IMR-90 (cell line): ENCODE measurements at places on chromosomes 5 and 9.
A peak's percentile ranks its signal among the peaks of the same experiment; 100 is the strongest.

DNA sequence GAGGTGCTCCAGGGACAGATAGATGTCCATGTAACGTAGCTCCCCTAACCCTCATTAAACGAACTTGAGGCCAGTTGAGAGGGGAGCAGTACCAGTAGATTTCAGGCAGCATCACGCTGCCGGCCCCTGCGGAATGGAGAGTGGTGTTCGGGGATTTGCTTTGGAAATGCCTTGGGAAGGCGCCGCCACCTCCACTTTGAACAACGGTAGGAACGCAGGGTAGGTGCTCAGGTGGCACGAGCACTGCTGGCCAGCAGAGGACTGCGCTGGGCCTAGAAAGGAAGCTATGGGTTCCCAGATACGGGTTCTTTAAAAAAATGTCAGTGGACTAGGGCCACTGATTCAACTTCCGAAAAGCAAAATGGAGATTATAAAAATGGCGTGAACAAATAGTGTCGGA is 271.8 kb downstream of the FANCC start:
- no peak for DNase-seq

DNA sequence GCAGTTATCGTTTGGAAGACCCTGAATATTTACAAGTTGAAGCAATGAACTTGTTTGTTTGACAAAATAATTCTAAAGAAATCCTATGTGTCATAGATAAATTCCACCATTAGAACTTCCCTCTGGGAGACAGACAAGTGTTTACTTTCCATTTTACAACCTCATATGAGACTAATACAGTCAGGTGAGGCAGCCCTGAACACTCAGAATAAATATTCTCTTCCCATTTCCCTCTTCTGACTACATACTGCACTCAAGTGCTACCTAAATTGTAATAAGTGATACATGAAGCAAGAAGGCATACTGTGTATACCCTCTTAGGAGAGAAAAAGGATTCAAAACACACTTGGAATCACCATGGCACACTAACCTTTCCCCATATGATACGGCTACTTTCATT is 6.8 kb downstream of the RASEF start:
- no peak for DNase-seq

- no peak for DNase-seq
Measured at GRCh38 chr5:20434786-20435185, 446.8 kb upstream of the CDH18 start.

DNA sequence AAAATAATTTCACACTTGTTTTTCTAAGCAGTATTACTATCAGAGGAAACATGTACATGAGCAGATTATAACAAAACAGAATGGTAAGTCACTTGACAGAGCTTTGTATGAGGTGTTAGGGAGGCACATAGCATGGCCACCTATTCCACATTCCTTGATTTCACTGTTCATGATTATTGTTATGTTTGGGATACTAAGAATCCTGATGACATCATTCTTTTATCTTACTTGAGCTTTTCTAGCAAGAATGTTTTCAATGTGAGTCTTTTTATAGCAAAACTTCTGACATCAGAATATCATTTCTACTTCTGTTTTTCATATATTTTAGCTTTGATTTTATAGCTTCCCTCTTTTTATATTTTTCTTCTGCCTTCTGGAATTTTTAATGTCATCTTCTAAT is 208.2 kb downstream of the DMRTA1 start:
- no peak for DNase-seq

DNA sequence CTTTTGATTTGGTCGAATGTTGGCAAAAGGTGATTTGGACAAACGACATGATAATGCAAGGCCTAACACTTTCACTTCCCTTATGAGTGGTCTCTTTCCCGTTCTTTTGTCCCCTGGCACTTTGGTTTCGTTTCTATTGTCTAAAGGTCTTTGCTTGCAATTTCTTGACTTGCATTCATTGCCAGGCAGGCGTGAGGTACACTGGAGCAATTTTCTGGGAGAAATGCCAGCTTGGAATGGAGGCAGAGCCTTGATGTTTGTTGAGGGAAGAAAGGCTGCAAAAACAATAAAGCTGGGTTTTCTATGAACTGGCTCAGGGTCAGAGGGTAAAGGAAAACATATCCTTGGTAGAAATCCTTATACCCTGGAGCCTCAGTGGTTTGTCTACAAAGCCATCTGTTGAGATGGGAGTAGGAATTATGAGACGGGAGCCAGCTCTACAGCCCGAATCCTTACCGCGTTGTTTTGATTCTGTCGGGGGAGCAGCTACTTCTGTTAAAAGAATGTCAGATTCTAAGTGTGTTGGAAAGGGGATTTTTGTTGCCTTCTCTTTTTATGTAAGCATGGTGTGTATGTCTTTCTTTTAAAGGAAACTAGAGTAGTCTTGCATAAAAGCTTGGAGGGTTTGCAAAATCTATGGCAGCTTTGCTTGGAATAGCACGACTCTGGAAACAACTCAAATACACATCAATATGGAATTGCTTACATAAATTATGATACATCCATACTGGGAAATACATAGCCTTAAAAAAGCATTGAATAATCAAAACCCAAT is 158.9 kb downstream of the RMI1 start:
- peak; percentile 12 for DNase-seq

DNA sequence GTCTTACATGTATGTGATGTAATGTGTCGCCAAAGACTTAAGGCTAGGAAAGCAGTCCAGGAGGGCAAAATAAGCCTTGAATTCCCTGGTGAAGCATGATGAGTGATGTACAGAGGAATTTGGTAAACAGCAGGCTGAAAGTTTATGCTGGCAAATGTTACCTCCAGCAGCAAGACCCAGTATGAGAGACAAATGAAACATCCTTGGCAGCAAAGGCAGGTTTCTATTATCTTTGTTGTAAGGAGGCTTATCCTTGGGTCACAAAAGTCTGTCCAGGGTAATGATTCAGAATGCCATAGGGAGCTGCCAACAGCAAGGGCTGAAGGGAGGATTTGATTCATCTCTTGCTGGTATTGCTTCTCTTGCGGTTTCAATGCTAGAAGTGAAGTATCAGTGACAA is 75.9 kb upstream of the HTR4 start:
- peak; percentile 47 for DNase-seq

DNA sequence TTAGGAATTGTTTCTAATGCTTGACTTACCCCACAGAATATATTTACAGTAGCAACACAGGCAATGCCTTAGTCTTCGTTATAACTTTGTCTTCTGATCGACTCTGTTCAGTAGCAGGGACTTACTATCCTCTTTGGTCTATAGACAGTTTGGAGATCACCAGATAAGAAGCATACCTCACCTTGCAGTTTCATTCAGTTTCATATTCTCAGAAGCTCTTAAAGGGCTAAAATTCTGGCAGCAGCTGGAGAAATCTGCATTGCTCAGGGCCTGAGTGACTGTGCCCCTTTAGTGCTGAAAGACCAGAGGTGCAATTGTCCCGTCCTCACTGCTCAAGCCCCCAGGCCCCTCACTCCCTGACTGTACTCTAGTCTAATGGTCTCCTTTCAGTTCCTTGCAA is 26.0 kb downstream of the ZBTB43 start:
- DNase-seq, result no peak

GRCh38 chr9:79570448-79571308 is 1.1 kb upstream of the TLE4 start:
- DNase-seq, result peak; percentile 63

- DNase-seq, result no peak
Measured at GRCh38 chr9:101737165-101737704, 1.2 kb downstream of the GRIN3A start.

DNA sequence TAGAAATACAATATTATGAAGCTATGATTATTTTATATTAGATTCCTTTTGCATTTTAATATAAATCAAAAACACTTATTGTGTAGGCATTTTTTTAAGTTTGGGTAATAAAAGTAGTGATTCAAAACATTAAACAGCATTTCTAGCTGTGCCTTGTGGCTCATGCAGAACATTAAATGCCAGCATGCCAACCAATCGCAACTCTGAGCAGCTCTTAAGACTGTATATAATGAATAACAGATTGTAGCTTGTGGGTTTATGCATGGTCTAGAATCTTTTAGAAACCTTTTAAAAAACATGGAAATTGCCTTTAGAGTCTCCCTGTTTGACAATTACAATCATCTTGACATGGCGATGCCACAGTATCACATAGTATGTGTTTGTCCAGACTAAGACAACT is 903.8 kb downstream of the EFNA5 start:
- no peak for DNase-seq

DNA sequence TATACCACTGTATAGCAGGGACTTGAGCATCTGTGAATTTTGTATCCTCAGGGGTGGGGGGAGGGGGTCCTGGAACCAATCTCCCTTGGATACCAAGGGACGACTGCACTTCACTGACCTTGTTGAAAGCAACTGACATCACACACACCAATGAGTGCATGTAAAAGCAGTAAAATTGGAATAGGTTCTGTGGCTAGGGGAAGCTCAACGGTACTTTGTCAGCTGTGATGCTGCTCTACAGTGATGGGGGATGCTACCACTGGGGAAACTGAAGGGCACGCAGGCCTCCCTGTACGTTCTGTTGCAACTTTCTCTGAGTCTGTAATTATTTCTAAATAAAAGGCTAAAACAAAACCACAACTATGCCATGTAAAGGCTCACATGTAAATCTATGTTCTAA is 47.0 kb upstream of the RETREG1 start:
- DNase-seq, result no peak

DNA sequence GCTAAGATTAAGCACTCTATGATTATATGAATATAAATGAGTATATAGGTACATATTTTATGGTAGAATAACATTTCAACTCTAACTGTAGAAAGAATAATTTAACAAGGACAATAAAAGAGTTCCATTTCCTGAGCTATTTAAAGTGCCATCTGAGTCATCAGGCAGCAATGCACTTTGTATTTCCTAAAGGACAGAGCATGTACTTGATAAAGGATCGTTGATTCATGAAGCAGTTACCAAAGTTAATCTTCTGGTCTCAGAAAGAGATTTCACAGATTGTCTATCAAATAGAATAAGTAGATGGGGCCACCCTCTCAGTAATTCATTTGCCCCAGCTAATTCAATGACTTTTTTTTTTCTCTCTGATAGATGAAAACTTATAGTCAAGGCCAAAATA is 747.8 kb downstream of the CDH18 start:
- DNase-seq, result no peak

DNA sequence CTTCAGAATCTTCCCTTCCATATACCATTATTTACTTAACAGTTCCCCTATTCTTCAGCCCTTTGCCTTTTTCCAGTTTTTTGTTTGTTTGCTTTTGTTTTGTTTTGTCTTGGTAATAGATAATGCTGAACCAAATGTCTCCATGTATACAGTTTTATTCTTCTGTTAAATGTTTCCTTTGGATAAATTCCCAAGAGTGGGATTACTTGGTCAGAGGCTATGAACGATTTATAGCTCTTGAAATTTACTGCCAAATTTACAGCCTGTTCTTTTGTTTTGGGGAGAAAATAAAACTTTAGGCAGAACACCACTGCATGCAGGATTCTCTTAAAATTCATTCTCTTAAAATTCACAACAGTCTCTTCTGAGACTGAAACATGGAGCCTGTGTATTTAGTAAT is 38.6 kb downstream of the NR4A3 start:
- no peak for DNase-seq

GRCh38 chr5:175343308-175343707 is 100.7 kb downstream of the DRD1 start:
- no peak for DNase-seq

GRCh38 chr5:15431923-15432322 is 68.1 kb upstream of the FBXL7 start:
- no peak for DNase-seq

GRCh38 chr5:80220245-80220897 is 35.5 kb downstream of the SERINC5 start:
- no peak for DNase-seq

DNA sequence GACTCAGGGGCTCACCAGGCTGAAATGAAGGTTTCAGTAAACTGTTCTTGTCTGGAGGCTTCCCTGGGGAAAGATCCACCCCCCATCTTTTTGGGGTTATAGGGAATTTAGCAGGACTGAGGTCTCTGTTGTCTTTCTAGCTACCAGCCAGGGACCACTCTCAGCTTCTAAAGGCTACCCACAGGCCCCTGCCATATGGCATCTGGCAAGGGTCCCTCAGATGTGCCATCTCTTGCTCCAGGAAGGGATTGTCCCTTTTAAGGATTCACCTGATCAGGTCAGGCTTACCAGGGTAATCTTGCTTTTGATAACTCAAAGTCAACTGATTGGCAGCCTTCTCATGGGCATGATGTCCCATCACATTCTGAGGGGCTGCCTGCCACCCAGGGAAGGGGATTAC is 65.0 kb downstream of the NSUN2 start:
- no peak for DNase-seq

DNA sequence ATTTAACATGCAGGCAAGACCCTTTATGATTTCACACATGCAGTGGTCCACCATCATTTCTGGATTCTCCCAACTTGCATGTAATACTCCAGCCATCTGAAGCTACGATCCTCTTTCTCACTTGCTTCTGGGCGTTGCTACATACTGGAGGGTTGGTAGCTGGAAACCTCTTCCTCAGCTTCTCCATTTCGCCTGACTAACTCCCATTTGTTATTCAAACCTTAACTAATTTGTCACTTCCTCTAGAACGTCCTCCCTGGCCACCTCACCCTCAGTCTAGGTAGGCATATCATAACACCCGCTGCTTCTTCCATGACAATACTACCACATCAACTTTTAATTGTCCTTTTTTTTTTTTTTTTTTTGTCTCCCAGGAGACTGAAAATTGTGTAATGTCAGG is 72.6 kb upstream of the EQTN start:
- no peak for DNase-seq

GRCh38 chr9:1285526-1285925 is 235.4 kb downstream of the DMRT2 start:
- no peak for DNase-seq

GRCh38 chr9:90909747-90910283 is 108.2 kb downstream of the SYK start:
- no peak for DNase-seq

DNA sequence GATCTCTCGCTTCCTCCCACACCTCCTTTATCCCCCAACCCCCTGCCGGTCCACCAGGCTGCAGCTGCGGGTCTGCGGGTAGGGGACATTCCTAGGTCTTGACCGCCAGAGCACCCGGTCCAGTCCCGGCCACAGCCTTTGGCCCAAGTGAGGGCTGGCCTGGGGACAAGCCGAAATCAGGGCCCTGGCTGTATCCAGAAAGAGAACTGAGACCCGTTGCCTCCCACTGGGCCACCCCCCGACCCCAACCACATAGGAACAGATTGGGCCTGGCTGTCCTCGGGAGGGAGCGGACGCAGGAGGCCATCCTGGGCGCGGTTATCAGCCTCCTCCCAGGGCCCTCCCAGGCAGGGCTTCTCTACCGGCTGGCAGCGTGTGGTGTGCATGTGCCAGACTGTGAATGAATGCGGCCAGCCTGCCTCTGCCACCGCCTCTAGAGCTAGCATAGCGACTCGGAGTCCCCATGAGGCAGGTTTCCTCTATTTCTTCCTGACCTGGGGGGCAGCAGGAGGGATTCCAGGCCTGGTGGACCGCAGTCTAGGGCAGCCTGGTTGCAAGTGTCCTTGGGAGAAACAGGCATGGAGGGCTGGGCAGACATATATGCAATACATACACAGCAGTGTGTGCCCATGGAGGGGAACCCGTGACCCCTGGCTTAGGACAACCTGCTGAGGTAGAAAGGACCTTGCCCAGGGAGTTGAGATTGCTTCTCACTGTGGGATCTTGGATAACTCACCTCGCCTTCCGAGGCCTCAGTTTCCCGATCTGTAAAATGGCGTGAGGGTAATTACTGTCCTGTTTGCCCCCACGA is 1.2 kb downstream of the N4BP3 start:
- DNase-seq, result no peak
